ENCODE measurements at places on chromosomes 4 and X.

- no peak for DNase-seq
Measured at GRCh38 chr4:101540336-101540735, 193.0 kb upstream of the PPP3CA start.

GRCh38 chr4:8013976-8014726 is 74.5 kb upstream of the AFAP1 start:
- DNase-seq = no peak

- DNase-seq = no peak
Measured at GRCh38 chr4:142909908-142910307, 63.8 kb upstream of the INPP4B start.

DNA sequence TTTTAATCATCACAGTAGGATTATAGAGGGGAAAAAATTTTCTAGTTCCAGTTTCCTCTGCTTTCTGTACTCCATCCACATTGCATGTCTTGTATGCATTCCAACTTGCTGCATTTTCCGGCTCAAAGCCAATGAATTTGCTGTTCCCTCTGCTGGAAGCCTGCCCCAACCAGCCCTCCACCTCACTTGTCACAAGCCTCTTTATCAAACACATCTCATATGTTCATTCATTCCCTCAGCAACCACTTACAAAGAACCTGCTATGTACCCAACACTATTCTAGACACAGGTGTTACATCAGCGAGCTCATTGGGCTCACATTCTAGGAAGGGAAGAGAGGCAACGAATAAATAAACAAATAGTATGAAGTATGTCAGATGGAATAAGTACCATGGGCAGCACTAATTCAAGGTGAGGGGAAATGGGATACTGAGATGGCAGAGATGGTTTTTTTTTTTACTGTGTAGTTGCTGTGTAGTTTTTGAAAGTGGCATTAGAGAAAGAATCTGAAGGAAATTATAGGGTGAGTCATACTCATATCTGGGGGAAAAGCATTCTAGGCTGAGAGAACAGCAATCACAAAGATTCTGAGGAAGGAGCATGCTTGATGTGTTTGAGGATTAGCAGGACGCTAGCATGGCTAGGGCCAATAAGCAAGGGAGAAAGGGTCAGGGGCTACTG is 332.5 kb downstream of the PDGFC start:
- DNase-seq = peak; percentile 51

DNA sequence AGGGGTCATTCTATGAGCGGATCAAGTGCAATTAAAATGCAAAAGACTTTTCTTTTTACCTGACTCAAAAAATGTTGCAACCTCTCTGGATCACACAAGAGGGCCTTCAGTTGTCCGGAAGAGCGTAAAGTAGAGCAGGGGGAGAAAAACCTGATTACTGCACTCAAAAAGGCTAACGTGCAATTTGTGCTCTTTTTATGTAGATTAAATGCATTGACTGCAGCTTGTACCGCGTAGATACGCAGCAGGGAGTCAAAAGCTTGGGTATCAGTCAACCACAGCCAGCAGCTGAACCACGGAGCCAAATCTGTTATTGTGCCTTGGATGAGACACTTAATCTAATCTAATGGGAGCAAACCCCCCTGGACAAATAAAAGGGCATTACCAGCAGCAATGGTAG is 107.3 kb upstream of the RAI2 start:
- DNase-seq = no peak

GRCh38 chr4:8438743-8439142 is 1.8 kb downstream of the ACOX3 start:
- no peak for DNase-seq

GRCh38 chr4:19557161-19557560 is 694.5 kb upstream of the SLIT2 start:
- DNase-seq = no peak

DNA sequence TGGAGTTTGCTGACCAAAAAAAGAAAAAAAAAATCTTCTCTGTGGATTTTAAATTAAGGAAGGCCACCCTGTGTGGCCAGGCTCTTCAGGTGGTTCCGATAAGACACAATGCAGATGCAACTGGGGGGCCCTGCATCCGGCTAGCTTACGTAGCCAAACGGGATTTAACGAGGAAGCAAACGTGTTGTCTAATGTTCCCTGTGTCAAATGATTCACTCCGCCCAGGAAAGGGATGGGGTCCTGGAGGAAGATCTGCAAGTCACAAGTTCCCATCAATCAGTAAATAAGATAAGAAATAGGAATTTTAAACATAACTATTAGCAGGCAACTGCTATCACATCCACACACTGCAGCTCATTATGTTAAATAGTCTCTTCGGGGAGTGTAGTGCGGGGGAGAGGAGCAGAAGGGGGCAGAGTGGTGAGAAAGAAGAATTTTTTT is 216.4 kb upstream of the GYPA start:
- no peak for DNase-seq

All from fibroblast of gingiva (primary cell).